D721Med (cell line): ENCODE measurements at places on chromosomes 4 and X.

DNA sequence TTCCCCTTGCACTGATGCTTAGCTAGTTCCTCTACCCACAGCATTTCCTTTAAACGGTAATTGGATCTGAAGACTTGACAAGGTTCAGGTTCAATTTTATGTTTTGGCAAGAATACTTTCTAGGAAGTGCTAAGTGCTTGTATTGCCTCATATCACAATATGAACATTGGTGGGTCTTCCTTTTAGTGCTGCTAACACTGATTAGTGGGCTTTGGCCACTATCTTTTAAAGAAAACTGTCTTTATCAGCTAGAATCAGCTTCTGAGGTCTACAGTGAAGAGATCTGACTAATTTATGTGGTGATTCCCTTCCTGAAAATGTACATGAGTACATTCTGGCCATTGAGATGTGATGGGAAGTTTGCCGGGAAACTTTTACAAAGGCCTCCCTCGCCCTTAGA lies 316.7 kb upstream of the KLF3 start:
- no peak for DNase-seq

- no peak for DNase-seq
Measured at GRCh38 chrX:110964786-110965185, 131.2 kb upstream of the PAK3 start.

- DNase-seq = no peak
Measured at GRCh38 chr4:101259876-101260275, 87.5 kb downstream of the PPP3CA start.

DNA sequence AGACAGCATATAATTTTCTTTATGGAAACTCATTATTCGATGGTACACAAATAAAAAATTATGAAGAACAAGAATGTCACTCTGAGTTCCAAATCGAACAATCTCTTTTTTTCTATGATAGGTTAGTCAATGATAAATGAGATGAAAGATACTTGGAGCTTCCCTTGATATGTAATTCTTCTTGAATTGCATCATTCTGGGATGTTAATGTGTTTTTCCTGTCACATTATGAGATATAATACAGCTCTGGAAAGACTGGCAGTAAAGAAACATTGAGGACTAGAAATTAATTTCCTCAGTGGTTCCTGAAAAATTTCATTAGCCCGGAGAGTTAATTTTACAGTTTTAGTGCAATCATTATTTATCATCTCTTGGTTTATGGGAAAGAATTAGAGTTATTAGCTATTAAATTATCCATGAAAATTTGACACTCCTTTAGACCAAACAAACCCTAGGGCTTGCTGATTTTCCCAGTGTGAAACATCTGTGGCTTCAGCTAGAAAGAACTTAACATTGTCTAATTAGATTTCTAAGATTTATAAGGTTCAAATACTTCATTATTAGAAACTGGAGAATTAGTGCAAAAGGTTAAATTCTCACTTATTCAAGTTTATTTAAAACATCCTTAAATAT lies 1546.6 kb upstream of the TENM3 start:
- no peak for DNase-seq

- no peak for DNase-seq
Measured at GRCh38 chr4:156970501-156971164, 966 bp downstream of the PDGFC start.

DNA sequence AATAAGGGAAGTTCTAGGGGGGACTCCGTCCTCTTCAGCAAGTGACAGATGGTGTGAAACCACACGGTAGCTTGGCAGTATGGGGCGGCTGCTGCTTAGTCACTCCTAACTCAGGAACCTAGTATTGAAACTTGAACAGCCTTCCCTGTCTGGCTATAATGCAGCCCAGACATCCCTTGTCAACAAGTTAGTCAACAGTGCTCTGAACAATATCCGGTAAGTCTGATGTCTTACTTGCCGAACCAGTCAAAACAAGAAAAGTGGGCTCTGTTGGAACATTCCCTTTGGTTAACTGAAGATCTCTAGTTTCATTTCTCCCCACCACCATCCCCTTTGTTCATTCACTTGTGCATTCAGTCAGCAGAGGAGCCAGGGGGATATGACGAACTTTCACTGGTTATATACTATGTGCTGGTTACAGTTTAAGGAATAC lies 18.7 kb upstream of the CXCL13 start:
- no peak for DNase-seq

GRCh38 chr4:68358988-68359387 lies 9.1 kb upstream of the YTHDC1 start:
- DNase-seq = no peak

GRCh38 chr4:24778464-24779225 lies 16.7 kb upstream of the SOD3 start:
- no peak for DNase-seq

GRCh38 chrX:109880629-109881028 lies 122.3 kb upstream of the TMEM164 start:
- DNase-seq = no peak

DNA sequence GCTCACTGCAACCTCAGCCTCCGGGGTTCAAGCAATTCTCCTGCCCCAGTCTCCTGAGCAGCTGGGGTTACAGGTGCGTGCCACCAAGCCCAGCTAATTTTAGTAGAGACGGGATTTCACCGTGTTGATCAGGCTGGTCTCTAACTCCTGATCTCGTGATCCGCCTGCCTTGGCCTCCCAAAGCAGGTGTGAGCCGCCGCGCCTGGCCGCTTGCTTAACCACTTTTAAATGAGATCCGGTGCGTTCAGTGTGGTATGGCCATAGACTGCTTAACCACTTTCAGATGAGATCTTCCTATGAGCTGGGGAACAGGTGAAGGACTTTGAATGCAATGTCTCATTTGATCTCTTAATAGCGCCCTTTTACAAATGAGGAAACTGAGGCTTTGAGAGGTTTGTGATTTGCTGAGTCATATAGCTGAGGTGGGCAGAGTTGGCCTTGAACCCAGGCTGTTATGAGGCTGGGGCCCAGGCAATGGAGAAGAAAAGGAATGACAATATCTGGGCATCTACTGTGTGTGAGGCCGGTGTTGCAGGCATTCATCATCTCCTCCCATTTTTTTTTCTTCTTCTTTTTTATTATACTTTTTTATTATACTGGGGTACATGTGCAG lies 41.9 kb upstream of the NSG1 start:
- DNase-seq = no peak

DNA sequence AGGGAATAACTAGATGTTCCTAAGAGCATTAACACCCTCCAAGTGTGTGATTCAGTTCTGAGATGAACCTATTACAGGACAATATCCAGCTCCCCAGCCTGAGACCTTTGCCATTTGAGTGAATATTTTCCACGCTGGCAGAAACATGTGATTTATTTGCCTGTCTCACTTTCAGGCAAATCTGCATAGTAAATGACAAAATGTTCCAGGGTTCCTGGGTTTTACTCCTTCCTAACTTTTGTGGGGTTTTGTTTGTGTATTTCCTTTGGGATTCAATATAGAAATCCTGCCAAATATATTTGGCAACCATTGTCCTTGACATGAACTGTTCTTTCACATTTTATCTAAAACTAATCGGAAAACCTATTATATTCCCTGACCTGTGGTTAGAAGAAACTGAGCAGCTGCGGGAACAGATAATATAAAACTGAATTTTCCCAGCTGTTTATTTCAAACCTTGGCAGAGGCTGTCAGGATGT lies 12.5 kb downstream of the F8 start:
- DNase-seq = no peak

DNA sequence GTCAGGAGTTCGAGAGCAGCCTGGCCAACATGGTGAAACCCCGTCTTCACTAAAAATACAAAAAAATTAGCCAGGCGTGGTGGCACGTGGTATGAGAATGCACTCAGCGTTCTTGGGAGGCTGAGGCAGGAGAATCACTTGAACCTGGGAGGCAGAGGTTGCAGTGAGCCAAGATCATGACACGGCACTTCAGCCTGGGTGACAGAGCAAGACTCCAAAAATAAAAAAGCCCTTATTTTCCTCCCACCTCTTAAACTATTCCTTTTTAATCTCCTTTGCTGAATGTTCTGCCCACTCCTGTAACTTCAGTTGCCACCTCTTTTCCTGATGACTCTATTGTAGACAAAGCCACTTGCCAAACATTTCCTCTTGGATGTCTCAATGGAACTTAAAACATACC lies 72.6 kb downstream of the TAF1 start:
- no peak for DNase-seq

DNA sequence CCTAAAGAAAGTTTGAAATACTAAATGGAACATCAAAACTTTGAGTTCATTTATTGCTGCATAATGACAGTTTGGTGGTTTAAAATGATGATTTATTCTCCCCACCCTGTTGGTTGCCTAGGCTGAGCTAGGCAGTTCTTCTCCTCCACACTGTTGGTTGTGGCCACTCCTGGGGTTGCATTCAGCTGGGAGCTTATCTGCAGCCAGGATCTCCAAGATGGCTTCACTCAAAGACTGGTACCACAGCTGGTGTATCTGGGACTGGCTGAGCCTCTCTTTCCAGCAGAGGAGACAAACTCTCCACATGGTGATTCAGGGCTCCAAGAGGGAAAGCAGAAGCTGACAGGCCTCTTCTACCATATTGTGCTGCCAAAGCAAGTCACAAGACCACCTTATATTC lies 33.1 kb downstream of the MSL3 start:
- DNase-seq = no peak

GRCh38 chr4:113637823-113638561 lies 123.5 kb downstream of the CAMK2D start:
- no peak for DNase-seq

- DNase-seq = no peak
Measured at GRCh38 chr4:73417973-73418372, 13.9 kb downstream of the ALB start.

GRCh38 chr4:30768277-30768676 lies 48.1 kb downstream of the PCDH7 start:
- no peak for DNase-seq

GRCh38 chr4:182746876-182747275 lies 170.3 kb downstream of the DCTD start:
- no peak for DNase-seq

- DNase-seq = no peak
Measured at GRCh38 chrX:130834149-130834548, 68.9 kb downstream of the ENOX2 start.

- DNase-seq = no peak
Measured at GRCh38 chr4:88308587-88308986, 24.2 kb upstream of the PPM1K start.

- no peak for DNase-seq
Measured at GRCh38 chr4:37631551-37631950, 54.6 kb downstream of the RELL1 start.

DNA sequence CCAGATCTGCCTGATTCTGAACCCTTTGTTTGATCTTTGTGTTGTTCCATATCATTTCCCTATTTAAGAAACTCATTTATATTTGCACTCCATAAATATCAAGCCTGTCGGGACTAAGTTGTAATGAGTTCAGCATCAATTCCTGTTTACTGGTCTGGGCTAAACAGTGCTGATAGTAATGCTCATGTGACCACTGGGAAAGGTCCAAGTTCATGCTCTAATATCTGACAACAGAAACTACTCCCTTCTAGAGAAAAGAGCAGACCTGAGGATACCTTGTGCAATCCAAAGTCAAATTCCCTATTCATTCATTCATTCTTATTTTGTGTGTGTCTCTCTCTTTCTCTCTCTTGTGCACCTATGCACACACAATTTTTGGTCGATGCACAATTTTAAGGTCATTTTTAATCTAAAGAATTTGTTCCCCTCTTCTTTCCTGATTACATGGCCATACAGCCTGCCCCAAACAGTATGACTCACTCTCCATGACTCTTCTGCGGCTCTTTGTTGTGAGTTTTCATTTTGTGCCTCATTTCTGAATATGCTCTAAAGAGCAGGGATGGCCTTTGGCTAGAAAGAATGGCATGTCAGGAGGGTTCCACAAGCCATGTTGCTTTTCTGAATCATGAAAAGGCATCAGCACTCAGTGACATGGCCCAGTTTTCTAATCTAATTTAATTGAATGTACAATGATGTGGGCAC lies 664.3 kb downstream of the RPA4 start:
- DNase-seq = no peak

- DNase-seq = no peak
Measured at GRCh38 chr4:159685340-159686092, 582.6 kb downstream of the RAPGEF2 start.

DNA sequence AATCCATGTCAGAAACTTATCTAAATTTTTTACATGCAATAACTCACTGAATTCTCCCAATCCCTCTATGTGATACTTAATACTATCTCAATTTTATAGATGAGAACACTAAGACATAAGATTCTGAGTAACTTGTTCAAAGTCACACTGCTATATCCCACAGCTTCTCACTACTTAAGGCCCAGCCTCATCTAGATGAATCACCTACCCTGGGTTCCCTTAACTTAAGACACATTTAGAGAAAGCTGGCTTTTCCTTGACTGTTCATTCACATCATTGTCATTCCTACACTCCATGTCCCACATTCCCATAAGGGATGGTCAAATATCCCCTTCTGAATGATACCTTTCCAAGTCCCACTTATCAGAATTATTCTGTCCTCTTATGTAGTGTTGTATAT lies 21.0 kb downstream of the TNIP3 start:
- no peak for DNase-seq

DNA sequence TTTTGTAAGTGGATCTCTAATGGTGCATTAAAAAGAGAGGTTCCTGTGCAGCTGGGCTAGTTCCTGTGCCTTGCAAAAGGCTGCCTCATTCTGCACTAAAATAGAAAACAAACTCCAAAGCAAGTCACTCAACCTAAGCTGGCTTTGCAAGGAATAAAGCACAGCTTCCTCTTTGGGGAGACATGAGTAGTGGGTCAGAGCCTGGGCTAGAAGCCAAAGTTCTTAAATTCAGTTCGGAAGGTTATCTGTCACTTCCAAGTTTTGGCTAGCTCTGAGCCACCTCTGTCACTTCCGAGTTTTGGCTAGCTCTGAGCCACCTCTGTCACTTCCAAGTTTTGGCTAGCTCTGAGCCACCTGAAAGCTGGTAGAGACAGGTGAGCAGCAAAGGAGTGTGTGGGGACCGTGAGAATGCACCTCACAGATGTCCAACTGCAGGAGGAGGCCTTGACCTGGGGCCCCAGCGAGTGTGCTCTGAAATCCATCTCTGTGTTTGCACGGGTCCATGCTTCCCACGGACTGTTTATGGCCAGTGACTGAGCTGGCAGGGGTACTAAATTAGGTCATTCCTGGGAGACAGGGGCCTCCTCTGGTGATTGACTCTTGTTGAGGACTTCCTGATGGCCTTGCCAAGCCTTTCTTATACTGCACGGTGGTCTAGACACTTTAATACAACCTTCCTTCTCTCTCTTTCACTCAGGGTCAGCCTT lies 36.4 kb upstream of the MAMLD1 start:
- no peak for DNase-seq
